Endodermal cell (in vitro differentiated cells): ENCODE measurements at places on chromosomes 6 and 20. TPM values are rescaled to one million over a fixed set of nuclear protein-coding genes. Genes with fewer than 3 reads are reported as not detected.

The OR11A1 gene
- not detected in 3 replicates for total RNA-seq

DNA sequence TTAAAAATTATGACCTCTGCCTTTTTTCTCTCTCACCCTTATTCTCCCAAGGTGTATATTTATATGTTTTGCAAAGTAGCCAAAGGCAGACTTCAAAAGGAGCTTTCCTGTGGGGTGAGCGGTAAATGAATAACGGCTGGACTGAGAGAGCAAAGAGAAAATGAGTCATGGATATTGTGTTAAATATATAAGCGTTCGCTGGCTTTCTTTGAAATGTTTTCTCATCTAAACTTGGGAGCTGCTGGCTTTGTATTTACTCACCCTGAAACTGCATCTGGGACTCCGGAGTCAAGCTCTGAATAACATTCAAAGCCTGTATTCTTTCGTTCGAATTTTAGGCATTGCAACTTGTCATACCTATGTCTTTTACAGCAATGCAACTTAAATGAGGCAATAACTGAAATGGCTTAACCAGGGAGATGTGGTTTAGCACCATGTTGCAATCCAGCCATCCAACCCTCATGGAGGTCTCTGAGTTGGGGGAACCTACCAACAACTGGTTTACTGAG, 32.0 kb downstream of the ATXN1 start:
- no peaks in the 10 kb centered on the region for H3K36me3 ChIP-seq
- no peak for DNase-seq
- peaks cover 5% of the 10 kb centered on the region for H3K4me1 ChIP-seq
- no peak overlapping the region for H3K4me3 ChIP-seq
- H3K27ac ChIP-seq: no peak overlapping the region
- H3K27me3 ChIP-seq: no peaks in the 10 kb centered on the region

DNA sequence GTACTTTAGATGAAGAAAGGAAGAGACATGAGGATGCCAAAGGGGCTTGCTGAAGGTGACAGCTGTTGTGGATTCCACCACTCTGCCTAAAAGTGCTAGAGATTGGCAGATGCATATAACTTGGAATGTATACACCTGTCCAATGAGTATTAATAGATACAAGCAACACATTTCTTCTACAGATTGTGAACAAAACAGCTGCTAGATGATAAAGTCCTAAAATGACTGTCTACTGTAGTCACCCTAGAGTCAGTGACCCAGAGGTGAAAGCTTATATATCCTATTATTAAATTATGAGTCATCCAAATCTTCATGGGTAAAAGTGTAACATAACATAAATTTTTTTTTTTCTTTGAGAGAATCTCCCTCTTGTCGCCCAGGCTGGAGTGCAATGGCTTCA, 5.2 kb downstream of the RNF217 start:
- no peaks in the 10 kb centered on the region for H3K36me3 ChIP-seq
- no peak overlapping the region for H3K4me3 ChIP-seq
- no peaks in the 10 kb centered on the region for H3K4me1 ChIP-seq
- DNase-seq: no peak

DNA sequence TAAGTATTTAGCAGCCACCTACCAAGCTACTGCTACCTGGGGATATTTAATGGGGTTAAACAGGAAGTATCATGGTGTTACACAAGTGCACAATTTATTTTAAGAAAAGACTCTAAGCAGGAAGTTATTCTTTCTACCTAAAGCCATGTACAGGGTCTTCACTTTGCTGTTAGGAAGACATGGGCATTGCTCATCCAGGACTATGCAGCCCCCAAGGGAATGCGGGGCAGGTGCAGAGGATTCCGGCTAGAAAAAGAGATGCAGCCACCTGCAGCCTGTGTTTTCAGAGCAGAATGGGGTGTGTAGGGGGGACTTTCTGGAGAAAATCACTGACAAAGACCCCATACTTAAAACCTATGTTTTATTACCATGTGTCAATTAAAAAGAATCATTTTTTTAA, 399.1 kb upstream of the NOX3 start:
- H3K36me3 ChIP-seq: no peaks in the 10 kb centered on the region
- no peaks in the 10 kb centered on the region for H3K4me1 ChIP-seq
- no peak overlapping the region for H3K27ac ChIP-seq
- no peak for DNase-seq
- no peak overlapping the region for H3K4me3 ChIP-seq
- no peaks in the 10 kb centered on the region for H3K27me3 ChIP-seq

GRCh38 chr6:52059821-52060220, 27.6 kb downstream of the PKHD1 start:
- no peak overlapping the region for H3K4me3 ChIP-seq
- no peak for DNase-seq
- no peak overlapping the region for H3K27ac ChIP-seq
- no peaks in the 10 kb centered on the region for H3K27me3 ChIP-seq
- H3K36me3 ChIP-seq: no peaks in the 10 kb centered on the region

The OR2H1 gene
- total RNA-seq: not detected in 3 replicates
